ENCODE measurements at places on chromosomes 16 and 17. TPM values are rescaled to one million over a fixed set of nuclear protein-coding genes. Genes with fewer than 3 reads are reported as not detected.

CSH1 gene
- not detected for total RNA-seq

GRCh38 chr17:8628172-8628571 lies 2.4 kb downstream of the MYH10 start:
- DNase-seq, result no peak

DNA sequence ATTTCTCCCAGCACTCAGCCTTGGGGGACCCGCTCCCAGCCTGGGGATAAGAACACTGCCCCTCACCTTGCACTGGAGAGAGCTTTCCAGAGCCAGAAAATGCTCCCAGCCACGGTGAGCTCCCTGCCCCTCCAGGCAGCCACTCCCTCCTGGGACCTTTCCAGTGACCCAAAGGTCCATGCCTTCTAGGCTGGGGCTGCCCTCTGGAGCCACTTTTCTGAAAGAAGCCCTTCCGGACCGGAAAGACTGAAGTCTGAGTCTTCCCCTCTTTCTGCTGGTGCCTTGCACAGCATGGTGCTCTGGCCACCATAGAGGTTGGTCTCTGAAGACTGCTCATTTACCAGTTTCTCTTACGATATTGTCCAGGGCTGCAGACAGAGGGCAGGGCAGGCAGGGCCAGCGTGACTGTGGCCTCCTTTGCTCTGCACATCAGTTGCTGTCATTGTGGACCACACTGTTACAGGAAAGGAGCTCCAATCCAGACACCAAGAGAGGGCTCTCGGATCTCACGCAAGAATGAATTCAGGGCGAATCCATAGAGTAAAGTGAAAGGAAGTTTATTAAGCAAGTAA lies 7.1 kb upstream of the ABCC12 start:
- no peak for DNase-seq

DNA sequence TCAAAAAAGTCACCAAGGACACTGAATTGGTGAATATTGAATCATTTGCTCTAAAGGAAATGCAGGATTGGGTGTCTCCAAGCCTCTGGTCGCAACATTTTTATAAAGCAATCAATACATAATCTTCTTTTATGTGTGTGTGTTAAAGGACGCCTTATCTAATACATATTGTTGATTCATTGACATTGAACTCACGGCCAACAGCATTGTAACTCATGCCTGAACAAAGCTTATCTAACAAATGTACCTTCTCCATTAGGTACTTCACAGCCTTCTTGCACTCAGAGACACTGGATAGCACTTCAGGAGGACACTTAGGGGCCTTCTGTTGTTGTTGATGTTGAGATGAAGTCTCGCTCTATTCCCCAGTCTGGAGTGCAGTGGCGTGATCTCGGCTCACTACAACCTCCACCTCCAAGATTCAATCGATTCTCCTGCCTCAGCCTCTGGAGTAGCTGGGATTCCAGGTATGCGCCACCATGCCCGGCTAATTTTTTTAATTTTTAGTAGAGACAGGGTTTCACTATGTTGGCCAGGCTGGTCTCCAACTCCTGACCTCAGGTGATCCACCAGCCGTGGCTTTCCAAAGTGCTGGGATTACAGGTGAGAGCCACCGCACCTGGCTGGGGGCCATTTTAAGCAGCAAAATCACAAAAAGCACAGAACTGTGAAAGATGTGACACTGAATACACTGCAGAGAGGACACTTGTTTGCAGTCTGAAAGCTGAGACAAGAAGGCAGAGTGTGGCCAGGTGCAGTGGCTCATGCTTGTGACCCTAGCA lies 13.2 kb upstream of the PDXDC1 start:
- no peak for DNase-seq

DNA sequence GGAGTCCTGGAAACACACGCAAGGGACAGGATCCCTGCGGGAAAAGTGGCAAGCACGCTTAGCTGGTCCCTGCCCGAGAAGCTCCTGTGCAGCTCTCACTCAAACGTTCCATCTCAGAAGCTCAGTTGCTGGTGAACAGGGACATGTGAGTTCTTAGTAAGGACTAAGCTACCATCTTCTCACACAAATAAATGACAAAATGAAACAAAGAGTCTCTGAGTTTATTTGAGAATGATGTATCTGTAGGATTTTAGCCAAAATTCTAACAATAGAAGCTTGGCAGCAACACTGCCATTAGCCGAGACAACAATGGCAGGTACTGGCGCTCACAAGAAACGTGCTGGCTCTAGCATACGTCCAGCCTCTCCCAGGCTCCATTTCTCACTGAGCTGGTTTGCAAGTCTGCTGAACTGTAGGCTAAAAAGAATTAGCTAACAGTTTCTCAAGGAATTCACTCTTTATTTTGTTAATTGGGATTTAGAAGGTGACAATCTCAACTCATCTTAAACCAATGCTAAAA lies 90.2 kb downstream of the VPS53 start:
- DNase-seq, result no peak

DNA sequence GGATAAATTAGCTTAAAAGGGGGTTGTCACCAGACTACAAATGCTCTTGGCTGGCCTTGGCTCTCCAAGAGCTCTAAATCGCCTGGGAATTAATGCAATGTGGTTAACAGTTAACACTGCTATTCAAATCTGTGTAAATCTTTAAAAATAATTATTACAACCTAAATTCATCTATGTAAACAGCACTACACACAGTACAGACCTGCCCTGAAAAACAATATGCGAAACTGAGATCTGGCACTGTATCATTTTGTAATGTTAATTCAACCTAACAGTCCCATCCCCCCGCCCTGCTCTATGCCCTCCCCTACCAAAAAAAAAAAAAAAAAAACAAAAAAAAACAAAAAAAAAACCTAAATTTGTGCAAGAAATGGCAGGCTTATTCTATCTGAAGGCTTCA lies 40.9 kb downstream of the DCUN1D3 start:
- DNase-seq, result no peak

SKAP1 gene
- total RNA-seq, result 4.8 TPM

C16orf92 gene
- not detected for total RNA-seq

B4GALNT2 gene
- total RNA-seq, result not detected

KRTAP9-4 gene
- total RNA-seq, result not detected

DNA sequence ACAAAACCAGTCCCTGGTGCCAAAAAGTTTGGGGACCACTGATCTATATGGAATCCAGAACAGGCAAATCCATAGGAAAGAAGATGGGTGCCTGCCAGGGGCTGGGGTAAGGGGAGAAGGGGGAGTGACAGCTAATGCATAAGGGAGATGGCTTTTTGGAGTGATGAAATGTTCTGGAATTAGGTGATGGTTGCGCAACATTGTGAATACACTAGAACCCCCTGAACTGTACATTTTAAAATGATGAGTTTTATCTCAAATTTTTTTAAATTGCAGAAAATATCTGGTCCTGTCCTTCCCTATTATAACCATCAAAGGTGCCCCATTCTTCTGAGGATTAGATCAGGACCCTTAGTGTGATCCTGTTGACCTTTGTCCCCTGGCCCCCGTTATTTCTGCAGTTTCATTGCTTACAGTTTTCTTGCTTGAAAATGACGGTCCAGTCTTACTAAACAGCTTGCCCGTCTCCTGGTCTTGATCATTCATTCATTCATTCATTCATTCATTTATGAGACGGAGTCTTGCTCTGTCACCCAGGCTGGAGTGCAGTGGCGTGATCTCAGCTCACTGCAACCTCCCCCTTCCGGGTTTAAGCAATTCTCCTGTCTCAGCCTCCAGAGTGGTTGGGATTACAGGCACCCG lies 4.6 kb downstream of the BCO1 start:
- no peak for DNase-seq

- DNase-seq, result no peak
Observed at GRCh38 chr16:2827831-2828520, 2.1 kb upstream of the ZG16B start.

DNA sequence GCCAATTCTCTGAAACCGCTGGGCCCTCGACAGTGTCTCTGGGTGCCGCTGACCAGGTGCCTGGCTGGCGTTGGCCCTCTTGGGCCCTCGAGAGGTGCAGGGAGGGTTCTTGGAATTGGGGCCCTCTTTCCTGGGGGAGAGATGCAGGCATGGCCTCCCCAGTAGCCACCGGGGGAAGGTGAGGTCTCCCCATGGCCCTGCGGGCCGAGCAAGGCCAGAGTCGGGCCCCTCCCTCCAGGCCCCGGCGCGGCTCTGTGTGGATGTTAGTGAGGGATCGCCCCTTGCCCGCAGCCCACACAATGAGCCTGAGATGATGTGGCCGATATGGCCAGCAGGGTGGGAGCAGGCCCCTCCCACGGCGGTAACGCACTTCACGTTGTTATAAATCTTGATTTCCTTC lies 23.1 kb upstream of the C1QTNF8 start:
- no peak for DNase-seq

DNA sequence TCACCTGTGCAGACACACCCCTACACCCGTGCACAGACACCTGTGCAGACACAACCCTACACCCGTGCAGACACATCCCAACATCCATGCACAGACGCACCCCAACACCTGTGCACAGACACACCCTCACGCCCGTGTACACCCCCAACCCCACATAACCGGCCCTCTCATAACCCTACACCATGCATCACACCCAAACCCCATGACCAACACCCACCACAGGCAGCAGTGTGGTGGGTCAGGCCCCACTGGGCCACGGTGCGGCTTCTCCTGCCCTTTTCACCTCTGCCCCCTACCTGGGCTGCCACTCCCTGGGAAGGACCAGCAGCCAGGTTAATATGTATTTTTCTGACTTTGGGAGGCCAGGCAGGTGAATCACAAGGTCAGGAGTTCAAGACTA lies 4.2 kb upstream of the SLC16A3 start:
- no peak for DNase-seq

- DNase-seq, result no peak
Observed at GRCh38 chr16:25023556-25023955, 8.4 kb upstream of the ARHGAP17 start.

MYOCD gene
- under 0.01 TPM for total RNA-seq

NPIPB6 gene
- total RNA-seq, result 1.1 TPM

- no peak for DNase-seq
Observed at GRCh38 chr16:54942353-54942943, 11.8 kb downstream of the IRX5 start.
